Frontal cortex (tissue), 4 donors: ENCODE measurements at places on chromosomes 12 and 14. TPM values are rescaled to one million over a fixed set of nuclear protein-coding genes. Genes with fewer than 3 reads are reported as not detected.

KRT6A gene
- total RNA-seq = not detected

PPP1R36 gene
- 0.82 TPM for total RNA-seq

RND1 gene
- total RNA-seq = 24.9 TPM

KCNJ8 gene
- total RNA-seq = 6.5 TPM

GLIPR1 gene
- total RNA-seq = 2.9 TPM

SSPN gene
- total RNA-seq = 4.1 TPM

TMCC3 gene
- 9.0 TPM for total RNA-seq

ARHGDIB gene
- total RNA-seq = 11.8 TPM

TEX52 gene
- not detected for total RNA-seq

PLD4 gene
- 3.7 TPM for total RNA-seq

GLI1 gene
- total RNA-seq = under 0.01 TPM

OR6C1 gene
- total RNA-seq = not detected

RIPK3 gene
- under 0.01 TPM for total RNA-seq

ETFBKMT gene
- total RNA-seq = 4.5 TPM

OTX2 gene
- 0.41 TPM for total RNA-seq

IL26 gene
- not detected for total RNA-seq

OR10G2 gene
- total RNA-seq = not detected

IAPP gene
- total RNA-seq = under 0.01 TPM

CLEC4D gene
- total RNA-seq = under 0.01 TPM

MYF6 gene
- 1.6 TPM for total RNA-seq

BDKRB2 gene
- 0.41 TPM for total RNA-seq

PTPRR gene
- total RNA-seq = 16.7 TPM

LRRC10 gene
- total RNA-seq = not detected

ACOT6 gene
- total RNA-seq = not detected

KCNH5 gene
- total RNA-seq = 24.5 TPM

PPFIA2 gene
- total RNA-seq = 152 TPM

KLRC2 gene
- 2.0 TPM for total RNA-seq

POTEG gene
- total RNA-seq = not detected

TDRD9 gene
- 6.5 TPM for total RNA-seq

FAM90A1 gene
- 0.41 TPM for total RNA-seq

SLC6A13 gene
- 12.2 TPM for total RNA-seq

KRT80 gene
- total RNA-seq = not detected

KLRK1 gene
- total RNA-seq = 0.82 TPM

RTN1 gene
- total RNA-seq = 877 TPM

WNT1 gene
- total RNA-seq = not detected

GAS2L3 gene
- 66.0 TPM for total RNA-seq

PLEKHG7 gene
- not detected for total RNA-seq

AQP2 gene
- not detected for total RNA-seq

DYRK2 gene
- total RNA-seq = 88.5 TPM

NFATC4 gene
- total RNA-seq = 2.9 TPM

FGF23 gene
- total RNA-seq = not detected

TRIM9 gene
- 28.5 TPM for total RNA-seq

SERPINA9 gene
- total RNA-seq = not detected

REP15 gene
- 0.82 TPM for total RNA-seq

FERMT2 gene
- total RNA-seq = 75.8 TPM

MRPL42 gene
- total RNA-seq = 91.7 TPM

NINJ2 gene
- total RNA-seq = 2.9 TPM

TOMM20L gene
- not detected for total RNA-seq

ZC3H10 gene
- 8.2 TPM for total RNA-seq

ALDH2 gene
- 24.1 TPM for total RNA-seq

RPGRIP1 gene
- total RNA-seq = not detected

ANO2 gene
- total RNA-seq = 4.1 TPM

SYNDIG1L gene
- total RNA-seq = 6.9 TPM

COL2A1 gene
- 0.82 TPM for total RNA-seq

KRT74 gene
- total RNA-seq = not detected

CLECL1 gene
- total RNA-seq = not detected
